ENCODE measurements at places on chromosomes 3 and 15. TPM values are rescaled to one million over a fixed set of nuclear protein-coding genes. Genes with fewer than 3 reads are reported as not detected.

GRCh38 chr3:194197396-194197960 lies 61.5 kb downstream of the HES1 start:
- DNase-seq: no peak

- DNase-seq: no peak
Measured at GRCh38 chr15:96474231-96474664, 143.7 kb downstream of the NR2F2 start.

Gene ISLR
- total RNA-seq: 51.9 TPM

GRCh38 chr15:38325648-38325990 lies 73.0 kb downstream of the SPRED1 start:
- DNase-seq: no peak

- no peak for DNase-seq
Measured at GRCh38 chr15:79682285-79682684, 214.5 kb downstream of the MTHFS start.

Gene STRC
- 0.39 TPM for total RNA-seq

Gene NRG4
- total RNA-seq: 1.1 TPM

DNA sequence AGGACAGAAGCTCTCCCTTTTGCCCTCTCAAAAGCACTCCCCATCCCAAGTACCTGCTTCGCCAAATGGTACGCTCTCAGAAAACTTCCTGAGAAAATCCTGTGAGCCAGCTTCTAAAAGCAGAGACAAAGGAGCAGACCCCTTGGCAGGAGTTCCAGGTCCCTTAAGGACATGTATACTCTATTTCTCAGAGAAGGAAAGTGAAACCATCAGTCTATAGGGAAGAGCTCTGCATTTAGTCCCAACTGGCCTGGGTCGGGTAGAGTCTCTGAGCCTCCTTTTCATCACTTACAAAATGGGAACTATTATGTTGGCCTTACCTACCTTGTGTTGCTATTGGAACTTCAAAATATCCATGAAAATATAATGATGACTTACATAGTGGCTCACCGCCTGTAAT lies 19.7 kb downstream of the DAPK2 start:
- no peak for DNase-seq

GRCh38 chr3:161177991-161178390 lies 43.1 kb upstream of the NMD3 start:
- no peak for DNase-seq

Gene SRGAP3
- 4.0 TPM for total RNA-seq

Data from right atrium auricular region (tissue), 2 donors.